Activated CD4-positive, alpha-beta T cell treated with anti-CD3 and anti-CD28 coated beads, Interleukin-2, amount 50 U/mL, for 24 hours (primary cell): ENCODE measurements at places on chromosomes 6 and 20.

- DNase-seq: no peak
Observed at GRCh38 chr20:8218861-8219260, 86.8 kb downstream of the PLCB1 start.

DNA sequence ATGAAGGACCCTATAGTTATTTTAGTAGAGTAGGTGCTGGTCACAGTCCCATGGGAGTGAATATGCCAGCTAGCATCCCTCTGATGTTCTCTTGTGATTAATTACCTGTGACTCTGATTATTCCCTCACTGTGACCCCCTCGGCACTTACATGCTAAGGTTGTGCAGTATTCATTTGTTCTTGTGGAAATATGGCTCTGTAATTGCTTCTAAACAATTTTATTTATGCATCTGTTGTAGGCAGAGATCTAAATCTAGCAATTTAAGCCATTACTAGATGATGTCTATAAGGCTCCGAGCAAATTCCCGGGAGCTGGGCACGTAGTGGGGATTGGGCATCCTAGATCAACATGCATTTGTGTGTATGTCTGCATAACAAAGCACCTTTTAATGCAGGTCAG lies 961.7 kb downstream of the KIF16B start:
- DNase-seq: no peak

DNA sequence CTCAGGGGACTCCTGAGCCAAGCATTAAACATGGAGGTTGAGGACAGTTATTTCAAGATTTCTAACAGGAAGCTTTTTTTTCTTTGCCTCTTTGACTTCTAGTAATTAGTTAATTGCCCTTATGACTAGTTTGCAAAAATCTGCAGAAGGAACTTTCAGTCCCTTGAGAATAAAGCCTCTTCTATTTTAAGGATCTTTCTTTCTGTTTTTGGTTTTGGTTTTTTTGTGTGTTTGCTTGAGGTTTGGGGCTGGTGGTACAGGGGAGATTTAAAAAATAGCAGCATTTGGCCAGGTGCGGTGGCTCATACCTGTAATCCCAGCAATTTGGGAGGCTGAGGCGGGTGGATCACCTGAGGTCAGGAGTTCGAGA lies 259.3 kb downstream of the BMP7 start:
- DNase-seq: no peak

DNA sequence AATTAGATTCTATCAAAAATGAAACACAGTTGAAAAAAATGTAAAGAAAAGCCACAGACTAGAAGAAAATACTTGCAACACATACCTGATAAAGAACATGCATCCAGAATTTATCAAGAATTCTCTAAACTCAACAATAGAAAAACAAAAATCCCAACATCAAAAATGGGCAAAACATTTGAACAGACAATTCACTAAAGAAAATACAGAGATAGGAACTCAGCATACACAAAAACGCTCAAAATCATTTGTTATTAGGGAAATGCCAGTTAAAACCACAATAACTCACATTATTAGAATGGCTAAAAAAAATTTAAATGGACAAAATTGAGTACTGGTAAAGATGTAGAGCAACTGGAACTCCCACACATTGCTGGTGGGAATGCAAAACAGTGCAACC lies 311.0 kb upstream of the PRDM1 start:
- DNase-seq: no peak

- no peak for DNase-seq
Observed at GRCh38 chr6:162726947-162727321, 632 bp downstream of the PRKN start.

GRCh38 chr20:54063992-54064676 lies 6.3 kb downstream of the BCAS1 start:
- DNase-seq: no peak

GRCh38 chr6:53961679-53962370 lies 149.4 kb upstream of the MLIP start:
- no peak for DNase-seq

DNA sequence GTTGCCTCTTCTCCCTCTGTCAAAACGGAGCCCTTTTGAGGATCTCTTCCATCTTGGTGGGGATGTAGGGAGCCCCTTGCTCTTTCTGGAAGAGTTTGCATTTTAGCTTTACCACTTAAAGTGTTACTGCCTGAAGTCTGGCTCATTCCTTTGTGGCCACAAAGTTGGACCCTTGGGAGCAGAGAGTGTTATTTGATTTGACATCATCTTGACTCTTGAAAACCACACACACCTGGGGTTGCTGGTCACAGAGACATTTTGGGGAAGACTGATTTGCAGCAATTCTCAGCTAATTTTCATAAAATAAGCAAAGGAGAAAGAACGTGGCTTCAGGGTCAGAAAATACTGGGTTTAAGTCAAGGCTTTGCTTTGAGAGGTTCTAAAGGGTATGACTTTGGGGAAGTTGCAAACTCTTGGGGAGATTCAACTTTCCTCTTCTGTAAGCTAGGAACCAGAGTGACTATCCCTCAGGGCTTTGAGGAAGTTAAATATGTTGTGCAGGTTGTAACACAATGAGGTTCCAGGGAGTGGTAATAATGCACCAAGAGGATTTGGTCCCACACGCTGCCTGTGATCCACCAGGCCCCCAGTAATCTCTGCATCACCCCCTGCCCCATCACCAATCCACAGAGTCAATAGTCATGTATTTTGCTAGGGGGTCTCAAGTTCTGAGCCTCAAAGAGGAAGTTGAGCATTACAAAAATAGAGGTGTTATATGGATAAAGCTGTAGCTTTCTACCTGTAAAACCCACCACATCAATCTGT lies 141.6 kb upstream of the SLC24A3 start:
- no peak for DNase-seq
